ENCODE measurements at places on chromosomes 11 and 22.

DNA sequence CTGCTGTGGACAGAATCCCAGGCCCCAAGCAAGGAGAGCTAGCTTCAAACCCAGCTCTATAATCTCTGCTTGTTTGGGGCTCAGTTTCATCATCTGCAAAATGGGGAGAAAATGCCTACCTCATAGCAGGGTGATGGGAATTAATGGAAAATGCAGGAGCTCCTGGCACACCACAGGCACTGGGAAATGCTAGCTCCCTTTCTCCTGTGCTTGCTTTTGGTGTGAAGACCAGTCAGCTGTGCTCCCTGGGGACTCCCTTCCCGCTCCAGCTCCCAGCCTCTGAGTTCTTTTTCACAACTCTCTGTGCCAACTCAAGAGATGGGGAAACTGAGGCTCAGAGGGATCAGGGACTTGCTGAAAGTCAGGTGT lies 8.2 kb upstream of the SERPINH1 start:
- no peak for DNase-seq

DNA sequence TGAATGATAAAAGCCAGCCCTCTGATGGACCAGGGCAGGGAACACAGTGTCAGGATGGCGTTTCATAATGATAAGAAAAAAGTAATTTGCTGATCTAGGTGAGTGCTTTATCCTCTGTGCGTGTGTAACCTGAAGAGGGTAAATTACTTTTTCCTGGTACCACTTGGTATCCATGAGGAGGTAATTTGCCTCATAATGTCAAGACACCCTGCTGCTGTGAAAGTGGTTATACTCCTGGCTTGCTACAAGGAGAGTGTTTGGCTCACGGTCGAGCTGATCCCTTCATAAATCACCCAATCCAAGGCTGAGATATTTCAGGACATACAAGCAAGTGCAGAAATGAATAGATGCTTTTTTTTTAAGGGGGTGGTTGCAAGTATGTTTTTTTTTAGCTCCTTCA lies 207.2 kb upstream of the PGR start:
- peak; percentile 16 for DNase-seq

DNA sequence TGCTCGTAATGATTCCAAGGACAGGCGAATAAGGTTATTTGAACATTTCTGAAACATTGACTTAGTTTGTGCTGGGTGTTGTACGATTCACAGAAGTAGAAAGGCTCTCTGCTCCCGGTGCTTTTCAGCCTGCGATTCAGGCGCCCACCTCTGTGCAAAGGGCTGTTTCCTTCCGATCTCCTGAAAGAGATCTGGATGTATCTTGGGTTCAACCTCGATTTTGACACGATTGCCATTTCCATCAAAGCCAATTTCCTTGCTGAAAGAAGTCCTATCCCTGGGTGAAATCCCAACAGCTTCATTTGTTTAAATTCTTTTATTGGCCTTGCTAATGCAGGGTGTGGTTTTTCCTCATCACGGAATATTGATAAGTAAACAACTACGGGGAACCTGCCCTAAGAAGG lies 1.1 kb upstream of the ZC3H12C start:
- DNase-seq = peak; percentile 35

DNA sequence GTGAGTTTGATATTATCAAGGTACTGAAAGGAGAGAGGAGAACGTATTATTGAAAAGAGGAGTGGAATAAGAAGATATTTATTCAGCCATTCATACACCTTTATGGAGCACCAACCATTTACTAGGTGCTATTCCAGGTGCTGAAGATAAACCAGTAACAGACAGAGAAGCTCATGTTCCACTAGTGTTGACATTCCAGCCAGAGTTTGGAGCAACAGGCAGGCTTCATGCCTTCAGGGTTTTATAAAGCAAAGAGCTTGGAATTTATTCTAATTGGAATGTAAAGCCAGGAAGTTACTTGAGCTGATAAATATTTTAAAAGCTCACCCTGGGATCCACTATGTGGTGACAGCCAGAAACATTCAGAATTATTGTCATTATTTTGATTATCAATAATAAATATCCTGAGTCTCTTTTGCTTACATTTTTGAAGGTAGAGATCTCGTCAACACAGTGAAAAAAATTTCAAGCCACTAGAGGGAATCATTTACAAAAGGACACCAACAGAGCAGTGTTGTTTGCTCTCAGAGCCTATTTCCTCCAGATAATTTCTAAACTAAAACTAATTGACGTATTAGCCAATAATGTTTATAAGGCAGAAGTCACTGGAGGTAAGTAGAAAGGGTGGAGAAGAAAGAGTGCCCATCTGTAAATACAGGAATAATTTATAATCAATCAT lies 172.0 kb downstream of the KCNA4 start:
- no peak for DNase-seq

DNA sequence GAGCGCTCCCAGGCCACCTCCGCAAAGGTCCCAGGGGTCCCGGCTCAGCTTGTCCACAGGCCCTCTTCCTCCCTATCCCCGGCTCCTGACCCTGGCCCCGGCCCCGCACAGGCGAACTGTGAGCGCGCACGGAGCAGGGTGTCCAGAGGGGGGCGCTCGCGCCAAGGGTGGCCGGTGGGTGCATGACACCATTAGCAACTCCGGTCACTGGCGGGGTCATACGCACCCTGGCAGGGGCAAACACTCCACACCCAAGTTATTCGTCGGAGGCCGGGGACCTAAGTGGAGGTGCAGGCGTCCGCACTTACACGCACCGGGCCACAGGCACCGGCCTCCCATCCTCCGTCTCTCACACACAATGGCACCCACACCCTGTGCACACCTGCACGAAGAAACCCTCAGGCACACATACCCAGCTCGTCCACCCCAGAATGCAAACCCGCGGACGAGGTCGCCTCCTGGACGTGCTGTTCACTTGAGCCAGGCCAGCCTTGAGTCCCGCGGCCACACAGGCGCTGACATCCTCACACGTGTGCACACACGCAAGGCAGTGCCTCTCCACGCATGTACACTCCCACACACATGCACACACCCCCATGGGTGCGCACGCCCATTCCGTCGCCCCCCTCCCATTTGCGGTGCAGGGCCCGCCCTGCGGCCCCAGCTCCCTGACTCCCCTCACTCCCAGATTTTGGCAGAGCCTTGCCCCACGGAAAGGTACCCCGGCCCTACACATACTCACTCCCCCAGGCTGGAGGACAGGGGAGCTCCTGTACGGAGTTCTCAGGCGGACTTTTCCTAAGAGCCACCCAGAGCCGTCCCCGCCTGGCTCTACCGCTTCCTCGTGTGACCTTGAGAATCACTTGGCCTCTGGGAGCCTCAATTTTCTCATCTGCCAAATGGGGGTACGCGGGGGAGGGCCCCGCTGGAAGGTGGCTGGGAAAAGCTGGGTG lies at the start of gene RASGRP2:
Gene RASGRP2, minus strand, starts transcription at position 552 of the 953 bp plus-strand sequence. CDS start 1,276 bp downstream, outside the sequence.
- DNase-seq = no peak

DNA sequence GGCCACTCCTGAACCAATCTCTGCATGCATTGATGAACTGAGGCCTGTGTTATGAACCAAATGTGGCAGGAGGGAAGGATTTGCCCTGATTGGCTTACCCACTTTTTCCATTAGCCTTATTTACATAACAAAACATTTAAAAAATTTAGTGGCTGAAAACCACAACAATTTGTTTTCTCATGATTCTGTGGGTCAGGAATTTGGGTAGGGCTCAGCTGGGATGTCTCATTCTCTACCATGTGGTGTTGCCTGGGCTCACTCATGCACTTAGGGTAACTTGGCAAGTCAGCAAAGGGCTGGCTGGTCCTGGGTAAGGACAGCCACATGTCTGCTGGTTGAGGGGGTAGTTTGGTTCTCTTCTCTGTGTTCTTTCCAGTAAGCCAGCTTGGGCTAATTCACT lies 35.1 kb upstream of the CYP2R1 start:
- no peak for DNase-seq

- no peak for DNase-seq
Observed at GRCh38 chr11:27976262-27976661, 131.7 kb downstream of the KIF18A start.

DNA sequence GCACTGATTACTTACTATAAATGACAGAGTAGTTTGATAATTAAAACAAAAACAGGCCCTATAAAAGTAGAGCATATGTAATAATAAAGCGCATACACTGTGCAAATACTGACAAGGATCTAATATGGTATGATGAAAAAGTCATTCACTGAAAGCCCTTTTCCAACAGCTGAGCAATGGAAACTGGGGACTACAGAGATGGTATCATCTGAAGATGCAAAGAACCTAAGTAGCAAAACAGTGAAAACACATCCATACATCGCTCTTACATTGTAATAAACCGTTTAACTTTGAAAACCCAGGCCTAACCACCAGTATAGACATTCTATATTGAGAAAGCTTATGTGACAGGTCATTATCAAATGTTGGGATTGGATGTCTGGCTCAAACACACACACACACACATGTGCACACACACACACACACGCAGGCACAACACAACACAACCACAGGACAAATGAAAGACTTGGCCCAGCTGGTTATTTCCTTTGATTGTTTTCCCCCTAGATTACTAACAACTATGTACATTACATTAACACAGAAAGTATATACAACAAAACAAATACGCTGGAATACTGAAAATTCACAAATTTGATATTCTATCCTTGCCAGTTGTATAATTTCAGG lies 119.5 kb downstream of the APOL5 start:
- no peak for DNase-seq

GRCh38 chr11:62104816-62105653 lies 18.8 kb upstream of the INCENP start:
- DNase-seq = no peak

- DNase-seq = no peak
Observed at GRCh38 chr11:77071077-77071476, 4.3 kb downstream of the CAPN5 start.

- DNase-seq = no peak
Observed at GRCh38 chr22:44249376-44250147, 63.2 kb downstream of the SHISAL1 start.

DNA sequence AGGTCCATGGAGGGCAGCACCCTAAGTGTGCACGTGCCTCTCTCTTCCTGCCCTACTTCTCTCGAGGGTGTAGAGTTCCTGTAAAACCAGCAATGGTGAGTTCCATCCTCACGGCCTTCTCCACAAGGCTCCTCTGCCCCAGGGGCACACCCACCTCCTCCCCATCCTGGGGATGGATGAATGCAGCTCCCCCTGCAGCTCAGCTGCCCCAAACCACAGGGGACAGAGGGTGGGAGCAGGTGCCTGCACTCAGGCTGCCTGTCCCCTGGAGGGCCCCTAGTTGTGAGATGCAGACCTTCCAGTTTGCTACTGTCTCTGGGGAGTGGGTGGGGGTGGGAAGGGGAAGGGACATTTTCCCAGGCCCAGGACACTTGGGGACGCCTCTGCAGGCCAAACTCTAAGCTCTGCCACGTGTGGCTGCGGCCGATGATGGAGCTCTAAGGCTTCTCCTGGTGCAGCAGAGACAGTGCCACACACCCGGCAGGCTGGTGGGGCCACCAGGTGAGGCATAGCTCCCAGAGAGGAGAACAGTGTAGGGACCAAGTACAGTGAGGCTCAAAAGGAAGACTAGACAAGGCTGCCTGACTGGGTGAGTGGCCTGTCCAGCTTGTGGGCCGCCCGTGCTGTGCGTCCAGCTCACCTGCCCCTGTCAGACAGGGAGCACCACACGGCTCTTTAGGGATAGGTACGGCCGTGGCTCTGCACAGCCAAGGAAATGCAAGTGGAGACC lies 540.9 kb downstream of the TBC1D22A start:
- DNase-seq = no peak

GRCh38 chr11:73229321-73229895 lies 11.3 kb downstream of the P2RY2 start:
- no peak for DNase-seq

- no peak for DNase-seq
Observed at GRCh38 chr11:36492724-36493304, 17.3 kb downstream of the TRAF6 start.

GRCh38 chr11:133366147-133366546 lies 166.2 kb downstream of the OPCML start:
- DNase-seq = no peak

DNA sequence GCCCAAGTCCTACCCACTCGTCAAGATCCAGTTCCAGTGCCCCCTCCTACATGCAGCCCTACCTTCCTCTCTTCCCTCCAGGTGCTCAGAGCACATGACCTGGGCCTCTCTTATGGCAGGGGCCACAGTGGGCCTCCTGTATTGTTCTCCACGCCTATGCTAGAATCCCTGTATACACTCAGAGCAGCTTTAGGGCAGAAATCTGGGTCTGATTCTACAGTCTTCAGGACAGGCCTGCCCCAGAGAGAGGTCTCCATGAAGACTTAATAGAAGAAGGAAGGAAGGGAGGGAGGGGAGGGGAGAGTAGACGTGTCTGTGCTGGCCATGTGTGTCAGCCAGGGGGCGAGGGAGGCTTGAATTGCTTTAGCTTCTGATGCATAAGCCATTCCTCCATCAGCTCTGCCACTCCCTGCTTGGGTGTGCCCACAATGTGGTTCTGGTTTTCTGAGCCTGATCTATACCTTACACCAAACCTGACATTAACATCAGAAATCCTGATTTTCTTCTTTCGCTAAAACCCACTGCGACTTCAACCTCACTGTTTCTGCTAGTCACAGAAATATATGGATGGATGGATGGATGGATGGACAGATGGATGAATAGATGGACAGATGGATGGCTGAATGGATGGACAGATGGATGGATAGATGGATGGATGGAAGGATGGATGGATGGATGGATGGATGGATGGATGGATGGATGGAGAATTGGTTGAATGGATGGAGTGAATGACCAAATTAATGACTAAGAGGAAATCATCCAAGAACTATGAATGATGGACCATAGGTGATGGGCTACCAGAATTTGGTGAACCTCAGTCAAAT lies 56.6 kb upstream of the PRDM11 start:
- no peak for DNase-seq

DNA sequence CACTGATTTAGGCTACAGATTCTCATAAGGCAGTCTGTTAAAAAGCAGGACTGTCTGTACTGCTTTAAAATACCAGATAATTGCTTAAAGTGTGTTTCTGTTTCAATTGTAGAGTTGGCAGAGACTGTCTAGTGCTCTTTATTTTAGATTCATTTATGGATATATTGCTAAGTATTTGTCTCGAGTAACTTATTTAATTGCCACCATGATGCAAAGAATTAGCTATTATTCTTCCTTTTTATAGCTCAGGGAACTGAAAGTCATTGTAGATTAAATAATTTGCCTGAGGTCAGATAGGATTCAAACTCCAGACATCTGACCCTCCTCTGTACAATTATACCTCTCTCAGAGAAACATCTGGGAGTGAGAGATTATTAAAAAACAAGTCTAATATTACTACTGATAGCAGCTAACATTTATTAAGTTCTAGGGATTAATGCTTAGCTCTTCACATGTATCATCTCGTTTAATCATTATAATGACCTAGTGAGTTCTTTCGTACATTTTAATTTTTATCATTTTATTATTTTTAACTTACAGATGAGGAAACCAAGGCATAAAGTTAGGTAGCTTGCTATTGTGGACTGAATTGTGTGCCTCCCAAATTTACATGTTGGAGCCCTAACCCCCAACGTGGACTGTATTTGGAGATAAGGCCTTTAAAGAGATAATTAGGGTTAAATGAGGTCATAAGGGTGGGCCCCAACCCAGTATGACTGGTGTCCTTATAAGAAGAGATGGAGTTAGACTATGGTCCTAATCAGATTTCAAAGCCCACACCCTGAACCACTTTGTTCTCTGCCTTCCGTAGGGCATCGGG lies 19.7 kb upstream of the RAG2 start:
- no peak for DNase-seq
